Ovary (tissue), 10 donors: ENCODE measurements at places on chromosomes 3 and 15. TPM values are rescaled to one million over a fixed set of nuclear protein-coding genes. Genes with fewer than 3 reads are reported as not detected.

AGBL1 gene
- not detected for total RNA-seq

MASP1 gene
- 5.4 TPM for total RNA-seq

PYGO1 gene
- 10.3 TPM for total RNA-seq

NR1I2 gene
- total RNA-seq, result 0.23 TPM

SLC22A13 gene
- not detected for total RNA-seq

CADM2 gene
- 0.22 TPM for total RNA-seq

NEIL1 gene
- total RNA-seq, result 66.1 TPM

OSTN gene
- total RNA-seq, result not detected

RGMA gene
- 17.4 TPM for total RNA-seq

GRCh38 chr15:42737529-42738328 lies 801 bp upstream of the CDAN1 start:
- no peak for DNase-seq
- H3K27ac ChIP-seq, result peak overlapping the region; percentile 93
- no peaks in the 10 kb centered on the region for H3K27me3 ChIP-seq
- H3K4me3 ChIP-seq, result peak overlapping the region; percentile 75

DNA sequence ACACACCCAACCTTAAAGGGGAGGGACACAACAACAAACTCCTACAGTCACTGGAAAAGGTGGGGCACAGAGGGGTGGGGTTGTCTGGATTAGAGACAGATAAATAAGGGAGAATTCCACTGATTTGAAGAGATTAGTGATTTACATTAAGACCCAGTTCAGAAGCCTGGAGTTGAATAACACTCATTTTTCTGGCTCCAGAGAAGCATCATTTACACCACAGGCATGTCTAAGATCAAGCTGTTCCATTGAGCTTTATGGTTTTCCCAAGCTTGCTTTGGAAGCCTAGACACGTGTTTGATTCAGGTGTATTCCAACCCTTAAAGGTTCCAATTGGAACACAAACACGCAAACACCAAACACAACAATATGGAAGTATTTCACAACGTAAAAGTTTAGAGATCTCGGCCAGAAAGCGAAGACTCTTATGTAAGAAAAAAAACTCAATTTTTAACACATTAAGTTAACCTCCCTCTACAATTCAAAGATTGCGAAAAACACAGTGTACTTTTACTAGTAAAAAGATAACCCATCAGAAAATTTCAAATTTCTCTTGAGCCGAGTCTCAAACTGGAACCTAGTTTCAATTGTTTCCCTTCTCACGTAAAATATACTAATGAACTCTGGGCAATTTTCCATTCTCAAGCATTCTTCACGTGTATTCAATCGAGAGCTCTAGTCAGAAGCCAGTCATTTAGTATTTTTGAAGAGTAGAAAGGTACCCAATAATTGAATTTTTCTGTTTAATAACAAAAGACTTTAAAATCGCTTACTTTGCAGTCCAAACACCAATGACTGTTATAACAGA lies 2.1 kb downstream of the TRA2B start:
- no peak overlapping the region for H3K27ac ChIP-seq
- H3K27me3 ChIP-seq, result no peaks in the 10 kb centered on the region
- no peaks in the 10 kb centered on the region for H3K36me3 ChIP-seq
- peaks cover 9% of the 10 kb centered on the region for H3K4me1 ChIP-seq

DNA sequence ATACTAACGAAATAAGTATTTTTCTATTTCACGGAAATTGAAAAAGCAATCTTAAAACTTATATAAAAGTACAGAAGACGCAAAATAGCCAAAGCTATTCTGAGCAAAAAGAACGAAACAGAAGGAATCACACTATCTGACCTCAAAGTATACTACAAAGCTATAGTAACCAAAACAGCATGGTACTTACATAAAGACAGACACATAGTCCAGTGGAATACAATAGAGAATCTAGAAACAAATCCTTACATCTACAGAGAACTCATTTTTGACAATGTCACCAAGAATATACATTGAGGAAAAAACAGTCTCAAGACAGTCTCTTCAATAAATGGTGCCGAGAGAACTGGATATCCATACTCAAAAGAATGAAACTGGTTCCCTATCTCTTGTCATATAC lies 246.0 kb downstream of the ISL2 start:
- DNase-seq, result no peak
- no peak overlapping the region for H3K4me3 ChIP-seq
- H3K36me3 ChIP-seq, result no peaks in the 10 kb centered on the region
- no peaks in the 10 kb centered on the region for H3K27me3 ChIP-seq
- no peaks in the 10 kb centered on the region for H3K4me1 ChIP-seq
- no peak overlapping the region for H3K27ac ChIP-seq

DNA sequence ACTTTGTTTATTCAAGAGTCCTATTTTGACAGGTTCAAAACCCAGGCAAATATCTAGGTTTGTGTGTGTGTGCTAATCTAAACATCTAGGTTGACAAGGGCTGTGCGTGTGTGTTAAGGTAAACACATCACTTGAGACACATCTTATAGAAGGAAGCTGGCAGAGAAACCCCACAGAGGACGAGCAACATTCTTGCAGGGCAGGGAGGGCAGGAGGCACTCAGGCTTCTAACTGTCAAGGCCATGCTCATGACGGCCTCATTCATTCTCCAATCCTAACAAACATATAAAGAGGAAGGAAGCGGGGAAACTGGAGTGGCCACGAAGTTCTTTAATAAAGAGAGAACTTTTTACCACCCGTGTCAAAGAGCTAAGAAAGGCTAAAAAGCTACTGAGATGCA lies 43.4 kb downstream of the SLCO2A1 start:
- H3K4me3 ChIP-seq, result no peak overlapping the region
- no peak overlapping the region for H3K27ac ChIP-seq
- no peaks in the 10 kb centered on the region for H3K36me3 ChIP-seq
- DNase-seq, result no peak

- no peak overlapping the region for H3K27ac ChIP-seq
- no peak for DNase-seq
- no peaks in the 10 kb centered on the region for H3K4me1 ChIP-seq
- H3K36me3 ChIP-seq, result no peaks in the 10 kb centered on the region
Measured at GRCh38 chr3:144181062-144181461, 209.4 kb downstream of the DIPK2A start.

GRCh38 chr15:75200765-75201615 lies 692 bp upstream of the C15orf39 start:
- H3K36me3 ChIP-seq, result no peaks in the 10 kb centered on the region
- peaks cover 12% of the 10 kb centered on the region for H3K4me1 ChIP-seq
- no peak overlapping the region for H3K27ac ChIP-seq
- H3K4me3 ChIP-seq, result peak overlapping the region; percentile 82
- DNase-seq, result peak; percentile 55

GRCh38 chr3:125140818-125141595 lies 71.5 kb downstream of the SLC12A8 start:
- peak overlapping the region; percentile 57 for H3K27ac ChIP-seq
- H3K27me3 ChIP-seq, result no peaks in the 10 kb centered on the region
- H3K4me1 ChIP-seq, result peaks cover 11% of the 10 kb centered on the region
- H3K36me3 ChIP-seq, result no peaks in the 10 kb centered on the region
- peak; percentile 50 for DNase-seq

DNA sequence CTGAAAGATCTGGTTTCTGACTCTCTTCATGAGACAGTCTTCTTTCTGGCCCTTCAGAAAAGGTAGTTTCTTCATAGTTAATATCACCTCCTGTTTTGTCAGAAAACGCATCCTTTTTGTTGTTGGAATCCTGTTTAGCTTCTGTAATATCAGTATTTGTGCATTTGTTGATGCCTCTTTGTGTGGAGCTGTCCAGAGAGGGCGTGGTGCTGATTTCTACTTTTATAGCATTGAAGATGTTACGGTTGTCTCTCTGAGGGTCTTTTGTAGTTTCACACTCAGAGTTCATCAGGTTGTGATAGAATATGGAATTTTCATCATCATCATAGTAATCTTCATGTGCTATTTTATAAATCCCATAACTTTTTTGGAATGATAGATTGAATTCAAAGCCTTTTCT lies 8.9 kb downstream of the GPR149 start:
- DNase-seq, result no peak
- H3K27me3 ChIP-seq, result no peaks in the 10 kb centered on the region
- no peaks in the 10 kb centered on the region for H3K4me1 ChIP-seq
- H3K27ac ChIP-seq, result no peak overlapping the region
- H3K4me3 ChIP-seq, result no peak overlapping the region

- no peaks in the 10 kb centered on the region for H3K36me3 ChIP-seq
- H3K27me3 ChIP-seq, result no peaks in the 10 kb centered on the region
- H3K27ac ChIP-seq, result no peak overlapping the region
- DNase-seq, result no peak
- H3K4me3 ChIP-seq, result no peak overlapping the region
- no peaks in the 10 kb centered on the region for H3K4me1 ChIP-seq
Measured at GRCh38 chr15:73010154-73011152, 41.8 kb upstream of the NEO1 start.

- peak; percentile 44 for DNase-seq
- no peaks in the 10 kb centered on the region for H3K27me3 ChIP-seq
- no peaks in the 10 kb centered on the region for H3K36me3 ChIP-seq
- H3K4me3 ChIP-seq, result peak overlapping the region; percentile 34
- peak overlapping the region; percentile 82 for H3K27ac ChIP-seq
Measured at GRCh38 chr15:91694131-91694830, 159.2 kb upstream of the SLCO3A1 start.

DNA sequence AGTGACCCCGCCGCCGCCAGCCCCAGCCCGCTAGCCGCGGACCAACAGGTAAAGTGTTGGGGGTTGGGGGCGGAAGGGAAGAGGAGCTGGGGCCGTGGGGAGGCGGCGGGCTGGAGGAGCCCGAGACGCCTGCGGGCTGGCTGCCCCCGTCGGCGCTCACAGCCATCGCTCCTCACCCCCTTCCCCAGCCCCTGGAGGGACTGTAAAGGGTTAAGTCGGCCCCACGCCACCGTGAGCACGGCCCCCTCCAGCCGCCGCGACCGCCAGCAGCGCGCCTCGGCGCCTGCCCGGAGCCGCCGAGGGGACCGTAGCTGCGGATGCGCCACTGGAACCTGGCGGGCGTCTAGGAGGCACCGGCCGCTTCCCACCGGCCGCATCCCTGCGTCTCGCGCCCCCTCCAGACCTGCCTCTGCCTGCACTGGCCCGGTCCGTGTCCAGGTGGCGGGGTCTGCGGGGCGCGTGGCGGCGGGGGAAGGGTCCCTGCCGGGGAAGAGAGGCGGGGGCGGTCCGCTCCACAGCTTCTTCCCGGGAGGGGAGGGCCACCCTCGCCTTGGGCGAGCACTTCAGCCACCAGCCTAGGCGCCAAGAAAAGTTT lies 522 bp downstream of the MED12L start:
- H3K4me3 ChIP-seq, result peak overlapping the region; percentile 78
- peak; percentile 39 for DNase-seq
- H3K27me3 ChIP-seq, result no peaks in the 10 kb centered on the region
- peaks cover 3% of the 10 kb centered on the region for H3K4me1 ChIP-seq
- H3K36me3 ChIP-seq, result no peaks in the 10 kb centered on the region

DNA sequence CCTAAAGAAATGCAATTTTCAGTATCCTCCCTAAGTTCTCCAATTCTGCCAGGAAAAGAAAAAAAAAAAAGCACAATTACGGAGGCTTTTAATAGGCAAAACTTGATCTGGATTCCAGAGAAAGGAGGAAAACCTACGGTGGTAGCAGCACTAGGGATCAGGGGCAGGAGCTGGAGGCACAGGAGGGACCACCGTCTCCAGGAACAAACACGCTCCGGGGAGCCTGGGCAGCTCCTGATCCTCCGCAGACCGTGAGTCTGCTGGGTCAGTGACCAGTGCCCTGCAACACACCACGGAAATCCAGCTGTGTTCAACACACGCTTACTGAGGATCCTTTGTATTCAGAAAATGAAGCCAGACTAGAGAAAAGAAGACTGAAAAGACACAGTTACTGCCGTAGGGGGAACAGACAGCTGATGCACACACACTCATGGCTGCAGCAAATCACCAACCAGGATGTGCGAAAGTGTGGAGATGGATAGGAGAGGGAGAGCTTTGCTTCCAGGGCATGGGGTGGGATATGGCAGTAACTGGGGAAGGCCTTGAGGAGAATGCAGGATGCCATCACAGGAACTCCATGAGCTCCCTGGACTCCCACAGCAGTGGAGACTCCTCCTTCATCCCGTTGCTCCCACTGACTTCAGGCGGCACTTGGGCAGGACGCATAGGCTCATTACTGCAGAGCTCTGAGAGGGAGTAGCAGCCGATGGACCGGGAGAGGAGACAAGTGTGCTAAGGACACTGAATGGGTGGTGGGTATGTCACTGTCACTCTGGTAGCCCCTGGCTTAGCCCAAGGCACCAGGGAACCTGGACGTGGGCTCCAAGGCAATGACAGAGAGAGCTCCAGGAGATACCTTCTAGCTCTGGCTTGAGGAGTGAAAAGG lies 167.0 kb downstream of the ATP10A start:
- no peaks in the 10 kb centered on the region for H3K27me3 ChIP-seq
- no peak overlapping the region for H3K27ac ChIP-seq
- H3K4me1 ChIP-seq, result no peaks in the 10 kb centered on the region
- H3K36me3 ChIP-seq, result no peaks in the 10 kb centered on the region
- DNase-seq, result no peak

GRCh38 chr3:63624941-63625560 lies 27.4 kb upstream of the SNTN start:
- no peaks in the 10 kb centered on the region for H3K4me1 ChIP-seq
- no peaks in the 10 kb centered on the region for H3K36me3 ChIP-seq
- DNase-seq, result no peak
- H3K27me3 ChIP-seq, result no peaks in the 10 kb centered on the region

GRCh38 chr15:38049891-38050290 lies 115.5 kb downstream of the TMCO5A start:
- H3K4me1 ChIP-seq, result no peaks in the 10 kb centered on the region
- no peaks in the 10 kb centered on the region for H3K36me3 ChIP-seq
- no peak for DNase-seq
- H3K27ac ChIP-seq, result no peak overlapping the region
- no peak overlapping the region for H3K4me3 ChIP-seq

- H3K4me3 ChIP-seq, result no peak overlapping the region
- H3K36me3 ChIP-seq, result no peaks in the 10 kb centered on the region
- H3K27ac ChIP-seq, result peak overlapping the region; percentile 8
- H3K4me1 ChIP-seq, result peaks cover 16% of the 10 kb centered on the region
- DNase-seq, result no peak
- H3K27me3 ChIP-seq, result no peaks in the 10 kb centered on the region
Measured at GRCh38 chr3:140391061-140391460, 286.8 kb upstream of the TRIM42 start.

GRCh38 chr15:80003934-80004472 lies 33.0 kb upstream of the BCL2A1 start:
- no peaks in the 10 kb centered on the region for H3K27me3 ChIP-seq
- no peaks in the 10 kb centered on the region for H3K4me1 ChIP-seq
- H3K4me3 ChIP-seq, result no peak overlapping the region
- H3K36me3 ChIP-seq, result no peaks in the 10 kb centered on the region

DNA sequence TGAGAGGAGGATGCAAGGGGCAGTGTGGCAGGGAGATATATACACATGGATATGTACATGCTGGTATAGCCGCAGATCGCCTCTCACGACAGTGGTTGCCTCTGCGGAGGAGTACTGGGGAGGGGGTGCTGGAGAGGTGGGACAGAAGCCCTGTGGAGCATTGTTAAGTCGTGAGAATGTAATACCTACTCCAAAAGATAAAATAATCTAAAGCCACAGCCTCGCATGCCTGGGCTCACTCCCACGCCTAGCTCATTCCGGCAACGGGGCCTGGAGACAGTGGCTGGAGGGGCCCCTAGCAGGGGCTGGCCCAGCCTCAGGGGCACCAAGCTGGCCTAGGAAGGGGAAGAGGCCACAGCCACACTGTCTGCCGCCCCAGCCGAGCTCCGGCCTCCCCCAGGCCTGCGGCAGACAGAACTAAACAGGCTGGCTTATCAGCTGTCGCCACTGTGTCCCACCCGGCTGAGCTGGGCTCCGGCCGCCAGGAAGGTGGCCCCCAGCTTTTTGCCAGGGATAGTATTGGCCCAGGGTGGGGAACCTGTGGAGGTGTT lies 65.1 kb upstream of the LCTL start:
- H3K27me3 ChIP-seq, result no peaks in the 10 kb centered on the region
- H3K4me3 ChIP-seq, result no peak overlapping the region
- H3K4me1 ChIP-seq, result no peaks in the 10 kb centered on the region
- no peak overlapping the region for H3K27ac ChIP-seq
- DNase-seq, result no peak
